ENCODE measurements at places on chromosomes 11 and 22.

GRCh38 chr11:117144477-117145392 is 648 bp downstream of the PAFAH1B2 start:
- peak; percentile 41 for DNase-seq

DNA sequence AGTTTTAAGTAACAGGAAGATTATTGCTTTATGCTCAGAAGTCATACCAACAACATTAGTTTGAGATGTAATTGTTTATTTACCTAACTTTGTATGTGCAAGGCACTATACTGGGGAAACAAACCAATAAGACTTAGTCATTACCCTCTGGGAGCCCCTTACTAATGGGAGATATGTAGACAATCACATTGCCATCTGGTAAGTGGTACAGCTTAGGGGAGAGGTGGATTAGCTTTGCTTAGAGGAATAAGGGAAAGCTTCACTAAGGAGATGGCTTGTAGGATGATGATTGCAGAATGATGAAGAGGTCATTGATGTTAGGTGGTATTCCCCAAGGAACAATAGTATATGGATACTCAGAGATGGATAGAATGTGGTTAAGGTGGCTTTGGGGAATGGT is 17.5 kb downstream of the EMSY start:
- DNase-seq = no peak

DNA sequence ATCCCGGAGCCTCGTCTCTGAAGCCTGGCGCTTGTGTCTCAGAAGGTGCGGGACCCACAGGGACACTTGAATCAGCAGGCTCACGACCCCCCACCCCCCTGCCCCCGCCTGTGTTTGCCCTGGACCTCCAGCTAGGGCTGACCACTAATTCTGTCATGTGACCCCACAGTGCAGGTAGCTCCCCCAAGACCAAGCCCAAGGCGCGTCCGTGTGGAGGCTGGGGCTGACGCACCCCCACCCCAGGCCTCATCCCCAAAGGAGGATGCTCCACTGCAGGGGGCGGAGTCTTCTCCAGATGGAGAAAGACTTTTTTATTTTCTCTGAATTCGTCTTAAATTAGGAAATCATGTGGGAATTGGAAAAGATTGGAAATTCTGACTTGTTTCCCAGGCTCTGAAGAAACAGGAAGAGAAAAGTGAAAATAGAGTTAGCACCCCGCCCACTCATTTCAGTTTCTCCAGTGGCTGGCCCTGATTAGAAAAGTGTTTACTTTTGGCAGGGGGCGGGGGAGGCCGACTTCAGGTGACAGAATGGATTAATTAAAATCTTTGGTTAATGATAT is 1.0 kb upstream of the RELA start:
- DNase-seq = peak; percentile 61

DNA sequence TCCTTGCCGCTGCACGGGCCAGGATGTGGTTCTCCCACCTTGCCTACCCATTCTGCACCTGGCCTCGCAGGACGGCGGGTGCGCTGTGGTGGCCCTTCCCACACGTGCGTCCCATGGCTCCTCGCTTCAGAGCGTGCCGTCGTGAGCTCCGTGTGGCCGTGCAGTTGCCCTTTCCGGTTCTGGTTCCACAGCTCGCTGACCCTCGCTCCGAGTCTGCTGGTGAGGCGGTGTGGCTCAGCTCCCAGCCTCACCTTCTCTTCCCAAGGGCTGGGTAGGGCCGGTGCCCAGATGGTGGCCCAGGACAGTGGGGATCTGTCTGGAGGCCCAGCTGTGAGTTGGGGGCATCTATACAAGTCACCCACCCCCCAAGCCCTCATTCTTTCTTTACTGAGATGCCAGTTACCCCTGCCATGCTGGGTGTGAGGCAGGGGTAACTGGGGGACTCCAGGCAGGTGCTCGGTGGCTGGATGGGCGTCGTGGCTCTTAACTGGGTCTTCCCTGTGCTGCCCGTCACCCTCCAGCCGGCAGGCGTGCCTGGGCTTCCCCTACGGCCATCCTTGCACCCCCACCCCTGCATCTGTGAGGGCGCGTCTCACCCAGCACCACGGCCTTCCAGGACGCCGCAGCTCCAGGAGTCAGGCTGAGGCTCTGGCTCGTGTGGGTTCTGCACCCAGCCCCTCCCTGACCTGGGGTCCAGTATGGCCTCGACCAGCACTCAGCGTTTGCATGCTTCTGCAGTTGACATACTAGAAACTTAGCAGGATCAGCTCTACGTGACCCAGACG is 395.2 kb downstream of the TBC1D22A start:
- no peak for DNase-seq

GRCh38 chr22:48741540-48741939 is 1086.1 kb downstream of the BRD1 start:
- DNase-seq = no peak

- DNase-seq = no peak
Measured at GRCh38 chr11:10017911-10018310, 276.1 kb downstream of the SBF2 start.

DNA sequence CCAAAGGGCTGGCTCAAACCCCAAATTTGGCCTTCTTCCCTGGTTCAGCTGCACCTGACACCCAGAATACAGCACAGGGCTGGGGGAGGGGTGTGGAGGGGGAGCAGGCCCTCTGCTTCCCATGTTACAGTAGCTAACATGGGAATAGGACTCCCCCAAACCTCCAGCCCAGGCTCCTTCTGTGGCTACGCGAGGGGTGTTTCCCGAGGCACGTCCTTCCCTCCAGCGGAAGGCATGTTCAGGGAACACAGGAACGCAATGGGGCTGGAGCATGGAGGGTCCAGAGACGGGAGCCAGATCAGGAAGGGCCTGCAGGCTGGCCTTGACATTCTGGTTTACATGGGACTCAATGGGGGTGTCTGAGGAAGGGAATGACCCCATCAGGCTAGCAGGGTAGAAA is 11.8 kb upstream of the IGLL1 start:
- DNase-seq = no peak

- no peak for DNase-seq
Measured at GRCh38 chr11:40882301-40882700, 577.2 kb downstream of the LRRC4C start.

- no peak for DNase-seq
Measured at GRCh38 chr11:68889948-68890446, 13.6 kb downstream of the MRPL21 start.

- DNase-seq = no peak
Measured at GRCh38 chr22:44046485-44047141, 22.5 kb downstream of the PARVB start.

DNA sequence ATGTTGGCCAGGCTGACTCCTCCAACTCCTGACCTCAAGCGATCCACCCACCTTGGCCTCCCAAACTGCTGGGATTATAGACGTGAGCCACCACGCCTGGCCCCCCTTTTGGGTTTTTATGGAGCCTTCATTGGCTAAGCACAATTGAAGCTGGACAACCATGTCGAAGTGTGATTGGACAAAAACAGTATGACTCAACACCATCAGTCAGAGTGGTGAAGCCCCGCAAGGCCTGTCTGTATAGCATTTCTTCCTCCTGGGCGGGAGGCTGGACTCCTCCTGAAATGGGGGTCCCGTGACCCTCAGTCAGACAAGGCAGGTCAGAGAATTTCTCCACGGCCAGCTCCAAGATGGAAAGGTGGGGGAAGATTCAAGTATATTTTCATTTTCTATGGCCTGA is 3.1 kb upstream of the PARVB start:
- no peak for DNase-seq

DNA sequence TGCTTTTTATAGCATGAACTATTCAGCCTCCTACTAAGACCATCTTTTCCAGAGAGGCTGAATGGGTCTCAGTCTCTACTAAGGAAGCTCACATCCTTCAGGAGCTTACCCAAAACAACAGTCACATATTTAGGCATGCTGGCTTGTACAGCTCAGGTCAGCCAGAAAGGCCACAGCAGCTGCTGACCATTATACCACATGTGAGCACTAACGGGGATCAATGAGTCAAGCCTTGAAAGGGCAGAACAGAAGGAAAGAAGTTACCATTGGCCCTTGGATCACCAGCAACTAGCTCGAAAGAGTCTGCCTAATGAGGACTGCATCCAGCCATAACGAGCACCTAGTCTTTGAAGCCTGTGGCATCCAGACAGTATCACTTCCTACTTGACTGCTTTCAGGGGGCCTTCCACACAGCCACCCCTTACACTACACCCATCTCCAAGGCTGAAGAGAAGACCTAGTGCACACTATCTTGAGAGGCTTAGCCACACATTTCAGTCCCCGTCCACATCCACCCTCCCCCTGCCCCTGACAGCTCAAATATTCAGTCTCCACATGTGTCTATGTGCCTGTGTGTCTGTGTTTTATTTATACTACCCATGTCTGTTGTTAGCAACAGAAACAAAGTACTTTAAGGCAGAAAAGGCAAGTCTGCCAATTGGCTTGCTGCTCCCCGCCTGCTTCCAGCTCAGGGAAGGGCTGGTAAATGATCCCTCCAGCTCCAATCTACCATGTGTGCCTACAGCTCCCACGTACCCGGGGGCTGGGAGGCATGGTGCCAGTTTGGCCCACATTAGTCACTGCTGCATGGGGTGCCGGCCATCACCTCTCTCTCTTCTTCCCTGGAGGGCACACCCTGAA is 95.5 kb downstream of the RPL27A start:
- DNase-seq = no peak

DNA sequence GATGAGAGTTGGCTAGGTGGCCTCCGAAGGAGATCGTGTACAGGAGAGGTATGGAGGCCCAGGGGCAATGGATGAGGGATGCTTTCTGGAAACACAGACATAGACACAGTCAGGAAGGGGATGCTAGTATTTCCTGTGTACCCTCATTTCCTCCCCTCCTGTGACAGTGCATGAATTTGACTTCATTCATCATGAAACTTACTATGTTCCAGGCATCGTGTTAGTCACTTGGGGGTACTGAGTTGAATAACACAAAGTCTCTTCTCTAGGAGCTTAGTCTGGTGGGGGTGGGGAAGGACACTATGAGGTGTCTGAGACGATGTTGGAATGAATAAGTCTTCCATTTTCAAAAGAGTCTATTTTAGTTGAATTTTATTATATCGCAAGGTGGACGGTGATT is 32.6 kb downstream of the LDLRAD3 start:
- no peak for DNase-seq

GRCh38 chr11:134780486-134781147 is 368.6 kb upstream of the B3GAT1 start:
- DNase-seq = no peak

DNA sequence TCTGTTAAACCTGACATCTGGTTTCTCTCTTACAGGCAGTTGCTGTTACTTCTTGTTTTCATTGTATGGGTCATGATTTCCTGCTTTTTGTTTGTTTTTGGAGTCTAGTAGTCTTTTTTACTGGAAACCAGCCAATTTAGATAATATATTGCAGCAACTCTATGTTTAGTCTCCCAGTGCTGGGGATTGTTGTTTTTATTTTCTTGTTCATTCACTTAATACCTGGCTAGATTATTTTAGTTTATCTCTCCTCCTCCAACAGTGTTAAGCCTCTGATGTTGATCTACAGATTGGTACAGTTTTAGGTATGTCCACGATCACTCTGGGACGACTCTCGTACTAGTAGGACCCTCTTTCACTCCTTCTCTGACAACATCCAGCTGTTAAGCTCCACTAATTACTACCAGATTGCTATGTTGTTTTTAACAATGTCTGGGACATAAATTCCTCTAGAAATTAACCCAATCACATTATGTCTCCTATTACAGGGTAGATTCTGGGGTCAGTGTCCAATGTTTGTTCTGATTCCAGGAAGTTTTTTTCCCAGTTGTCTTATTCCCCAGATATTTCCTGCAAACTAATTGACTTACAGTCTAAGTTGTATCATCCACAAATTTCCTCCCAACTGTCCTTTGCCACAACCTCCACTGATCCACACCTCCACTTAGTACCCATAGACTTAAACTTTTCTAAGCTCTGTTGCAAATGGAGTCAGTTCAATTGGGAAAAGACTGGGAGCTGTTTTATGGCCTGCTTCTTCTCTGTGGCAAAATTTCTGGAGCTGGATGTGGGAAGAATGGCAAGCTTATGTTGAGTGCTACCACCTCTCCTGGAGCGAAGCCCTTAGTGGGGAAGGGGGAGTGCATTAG is 1280.6 kb upstream of the CNTN5 start:
- DNase-seq = no peak

- no peak for DNase-seq
Measured at GRCh38 chr22:30675436-30675835, 7.8 kb upstream of the DUSP18 start.

DNA sequence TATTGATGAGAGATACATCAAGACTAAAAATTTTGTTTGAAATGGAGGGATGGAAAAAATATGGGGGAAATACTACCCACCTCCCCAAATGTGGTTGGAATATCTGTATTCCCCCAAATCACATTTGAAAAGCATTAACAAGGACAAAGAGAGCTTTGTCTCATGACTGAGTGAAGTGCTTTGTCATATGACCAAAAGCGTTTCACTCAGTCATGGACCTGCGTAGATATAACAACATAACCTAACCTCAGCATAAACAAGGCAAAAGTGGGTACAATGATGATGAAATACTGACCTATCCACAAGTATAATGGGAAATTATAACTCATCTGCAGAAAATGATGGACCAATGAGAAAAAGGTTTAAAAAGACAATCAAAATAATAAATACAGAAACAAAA is 418.3 kb downstream of the TBC1D22A start:
- DNase-seq = no peak

- DNase-seq = no peak
Measured at GRCh38 chr22:19559324-19559811, 35.2 kb upstream of the CLDN5 start.

GRCh38 chr22:28768701-28769393 is 3.6 kb upstream of the CCDC117 start:
- no peak for DNase-seq

GRCh38 chr11:73982595-73982989 is at the start of gene UCP2:
Gene UCP2 (minus strand): TSS chr11:73982843. CDS start chr11:73978378, 4,465 bp downstream.
- DNase-seq = peak; percentile 91

- DNase-seq = no peak
Measured at GRCh38 chr11:70424765-70425344, 26.5 kb downstream of the CTTN start.

- no peak for DNase-seq
Measured at GRCh38 chr22:49785046-49785521, 42.6 kb downstream of the BRD1 start.

GRCh38 chr11:3956038-3956437 is 100.6 kb downstream of the STIM1 start:
- DNase-seq = no peak

- no peak for DNase-seq
Measured at GRCh38 chr11:69892986-69893555, 73.9 kb upstream of the FGF3 start.

DNA sequence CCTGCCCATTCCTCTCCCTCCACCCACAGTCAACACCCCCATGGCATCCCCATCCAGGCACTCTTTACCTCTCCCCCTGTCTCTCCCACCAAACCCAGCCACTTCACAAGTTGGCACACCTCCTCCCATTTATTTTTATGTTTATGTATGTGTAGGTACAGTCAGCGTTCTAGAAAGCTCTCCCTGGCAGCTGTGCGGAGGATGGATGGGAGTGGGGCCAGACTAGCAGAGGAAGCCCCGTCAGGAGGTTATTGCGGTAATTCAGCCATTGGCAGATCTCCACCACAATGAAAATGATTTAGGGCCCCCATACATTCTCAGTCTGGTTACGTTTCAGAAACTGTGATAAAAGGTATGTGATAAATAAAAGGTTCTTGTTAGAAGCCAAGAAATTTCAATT is 51.3 kb downstream of the BTG4 start:
- DNase-seq = no peak

- DNase-seq = no peak
Measured at GRCh38 chr22:26161746-26162145, 7.5 kb upstream of the SEZ6L start.

GRCh38 chr11:75655605-75656004 is 13.2 kb downstream of the MAP6 start:
- no peak for DNase-seq

Measured in activated CD4-positive, alpha-beta T cell treated with anti-CD3 and anti-CD28 coated beads, Interleukin-2, amount 50 U/mL, for 48 hours (primary cell).